ENCODE measurements at places on chromosomes 1 and 21.

GRCh38 chr1:14804626-14805025, 206.1 kb downstream of the KAZN start:
- DNase-seq = no peak

DNA sequence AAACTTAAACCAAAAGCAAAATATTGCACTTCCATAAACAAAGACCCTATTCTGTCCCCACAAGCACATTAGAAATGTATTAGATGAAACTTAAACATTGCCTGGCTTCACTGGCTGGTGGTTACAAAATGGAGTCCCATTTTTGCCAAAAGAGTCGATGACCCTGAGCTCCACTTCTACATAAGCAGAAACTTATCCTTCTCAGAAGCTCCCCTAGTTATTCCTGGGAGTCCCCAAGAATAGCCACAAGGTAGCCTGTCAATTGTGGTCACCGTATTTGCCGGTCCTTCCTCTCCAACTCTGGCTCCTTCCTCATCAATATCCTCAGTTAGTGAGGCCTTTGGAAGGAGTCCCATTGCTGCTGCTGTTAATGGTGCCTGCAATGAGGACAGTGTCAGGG, 37.3 kb downstream of the CDCP2 start:
- no peak for DNase-seq

DNA sequence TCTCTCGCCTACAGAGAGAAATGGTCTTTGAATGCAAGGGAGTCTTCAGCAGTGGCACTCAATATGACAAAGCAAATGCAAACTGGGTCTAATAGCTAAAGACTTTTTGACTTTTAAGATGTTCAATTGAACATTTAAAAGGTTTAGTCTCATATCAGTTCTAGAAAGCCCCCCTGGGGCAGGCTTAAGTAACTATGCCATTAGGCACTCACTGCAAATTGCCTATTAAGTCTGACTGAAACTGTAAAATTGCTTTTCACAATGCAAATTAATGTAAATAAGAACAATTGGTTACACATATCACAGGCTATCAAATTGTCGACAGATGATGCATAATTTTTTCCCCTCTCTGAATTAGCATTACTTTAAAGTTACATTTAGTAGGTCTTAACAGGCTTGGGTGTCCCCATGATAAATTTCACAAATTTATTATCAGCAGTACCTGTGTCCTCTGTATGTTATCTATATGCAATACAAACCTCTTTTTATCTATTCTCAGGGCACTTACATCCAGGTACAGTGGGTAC, 329.1 kb downstream of the LRRIQ3 start:
- no peak for DNase-seq

DNA sequence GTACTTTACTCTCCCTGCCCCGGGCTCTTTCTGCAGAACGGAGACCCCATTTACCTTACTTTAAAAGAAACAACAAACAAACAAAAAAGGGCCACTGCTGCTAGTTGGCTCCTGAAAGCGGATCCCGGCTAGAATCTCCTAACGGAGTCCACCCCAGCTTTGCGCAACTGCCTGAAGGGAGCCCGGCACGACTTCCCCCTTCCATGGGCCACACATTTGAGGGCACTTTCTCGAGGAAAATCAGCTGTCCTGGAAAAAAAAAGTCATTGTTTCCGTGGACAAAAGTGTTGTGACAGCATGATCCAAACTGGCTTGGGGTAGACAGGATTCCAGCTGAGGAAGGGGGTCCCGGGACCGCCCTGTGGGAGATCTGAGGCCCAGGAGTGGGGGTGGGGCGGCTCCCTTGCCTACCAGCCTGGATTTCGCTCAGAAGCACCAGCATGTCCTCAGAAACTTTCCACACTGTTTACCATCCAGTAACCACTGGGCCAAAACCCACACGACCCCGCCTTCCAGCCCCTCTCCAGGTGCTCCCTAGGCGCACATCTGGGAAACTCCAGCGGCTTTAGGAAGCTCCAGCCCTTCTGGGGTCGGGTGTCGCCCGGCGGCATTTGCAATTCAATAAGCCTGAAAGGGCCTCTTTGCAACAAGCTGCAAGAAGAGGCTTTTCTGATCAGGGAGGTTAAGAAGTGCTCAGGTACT, 4.8 kb downstream of the RIPK4 start:
- no peak for DNase-seq

GRCh38 chr1:45488666-45489377, 2.1 kb downstream of the TESK2 start:
- no peak for DNase-seq

GRCh38 chr1:21034725-21035628, 141.7 kb downstream of the EIF4G3 start:
- DNase-seq = no peak

DNA sequence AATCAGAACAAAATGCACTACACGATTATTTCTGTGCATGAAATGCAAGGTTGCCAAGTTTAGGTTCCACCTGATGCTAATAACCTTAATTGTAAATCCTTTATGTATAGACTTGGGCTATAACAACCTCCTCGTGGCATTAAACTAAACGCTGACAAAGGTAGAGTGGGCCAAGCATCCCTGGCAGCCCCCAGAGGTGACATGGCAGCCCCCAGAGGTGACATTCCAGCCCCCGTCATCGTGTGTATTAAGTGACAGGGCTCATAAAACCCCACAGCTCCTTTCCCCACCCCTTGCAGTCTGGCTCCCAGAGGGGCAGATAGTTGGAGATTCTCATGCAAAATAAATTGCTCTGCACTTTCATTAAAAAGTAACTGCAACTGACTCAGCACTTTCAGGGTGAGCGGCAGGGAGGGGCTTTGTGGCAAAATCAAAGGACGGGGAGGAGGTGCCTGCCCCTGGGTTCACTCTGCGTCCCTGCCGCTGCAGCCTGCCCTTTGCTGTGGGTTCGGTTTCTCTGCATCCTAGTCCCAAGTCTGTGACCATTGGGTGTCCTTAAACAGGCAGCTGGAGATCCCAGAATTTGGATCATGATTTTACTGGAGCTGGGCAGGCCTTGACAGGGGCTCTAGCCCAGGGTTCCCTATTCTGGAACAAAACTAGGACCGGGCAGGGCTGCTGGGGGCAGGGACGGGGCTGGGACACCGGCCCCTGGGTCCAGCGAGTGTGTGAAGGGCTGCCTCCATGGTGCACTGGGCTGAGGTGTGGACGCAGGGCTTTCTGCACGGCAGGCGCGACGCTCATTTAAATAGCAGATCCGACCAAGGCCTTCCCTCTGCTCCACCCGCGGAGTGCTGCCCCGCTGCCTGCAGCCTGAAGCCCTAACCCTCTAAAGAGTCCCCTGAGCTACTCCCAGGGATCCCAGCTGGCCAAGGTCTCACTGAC, 234.9 kb upstream of the VAMP3 start:
- DNase-seq = no peak

DNA sequence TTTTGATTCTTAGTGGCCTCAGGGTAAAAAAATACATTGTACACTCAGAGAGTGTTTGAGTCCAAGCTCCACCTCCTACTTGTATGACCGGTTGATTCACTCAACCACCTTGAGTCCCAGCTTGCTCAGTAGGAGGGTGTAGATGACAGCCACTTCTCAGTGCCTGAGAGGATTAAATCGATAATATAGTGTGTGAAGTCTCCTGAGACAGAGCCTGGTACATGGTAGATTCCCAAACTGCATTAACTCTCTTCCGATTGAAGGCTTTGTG, 38.4 kb downstream of the NCMAP start:
- DNase-seq = no peak

DNA sequence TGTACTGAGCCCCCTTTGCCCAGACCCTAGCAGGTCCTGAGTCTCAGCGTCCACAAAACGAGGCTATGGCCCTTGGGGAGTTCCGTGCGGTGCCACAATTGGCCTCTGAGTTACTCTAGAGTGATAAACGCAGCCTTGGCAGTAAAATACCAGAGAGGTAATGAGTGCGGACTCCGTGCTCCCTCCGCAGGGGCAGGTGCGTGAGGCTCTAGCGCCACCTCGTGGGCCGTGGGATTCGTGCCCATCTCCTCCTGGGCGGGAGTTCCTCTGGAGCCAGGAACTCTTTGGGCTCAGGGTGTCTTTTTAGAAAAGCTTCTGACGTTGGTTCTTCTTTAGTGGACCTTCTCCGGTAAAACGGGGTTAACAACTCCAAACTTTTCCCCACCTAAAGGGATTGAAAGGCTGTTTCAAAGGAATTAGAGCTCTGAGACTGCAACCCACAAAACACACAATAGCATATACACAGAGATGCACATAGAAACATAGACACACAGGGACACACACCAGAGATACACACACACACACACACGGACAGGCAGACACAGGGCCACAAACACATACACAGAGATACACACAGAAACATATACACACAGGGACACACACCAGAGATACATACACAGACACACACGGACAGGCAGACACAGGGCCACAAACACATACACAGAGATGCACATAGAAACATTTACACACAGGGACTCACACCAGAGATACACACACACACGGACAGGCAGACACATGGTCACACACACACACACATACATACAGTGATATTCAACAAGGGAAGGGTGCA, 99.4 kb downstream of the KCNJ15 start:
- no peak for DNase-seq

- no peak for DNase-seq
Observed at GRCh38 chr1:14988636-14989035, 164.9 kb upstream of the TMEM51 start.

DNA sequence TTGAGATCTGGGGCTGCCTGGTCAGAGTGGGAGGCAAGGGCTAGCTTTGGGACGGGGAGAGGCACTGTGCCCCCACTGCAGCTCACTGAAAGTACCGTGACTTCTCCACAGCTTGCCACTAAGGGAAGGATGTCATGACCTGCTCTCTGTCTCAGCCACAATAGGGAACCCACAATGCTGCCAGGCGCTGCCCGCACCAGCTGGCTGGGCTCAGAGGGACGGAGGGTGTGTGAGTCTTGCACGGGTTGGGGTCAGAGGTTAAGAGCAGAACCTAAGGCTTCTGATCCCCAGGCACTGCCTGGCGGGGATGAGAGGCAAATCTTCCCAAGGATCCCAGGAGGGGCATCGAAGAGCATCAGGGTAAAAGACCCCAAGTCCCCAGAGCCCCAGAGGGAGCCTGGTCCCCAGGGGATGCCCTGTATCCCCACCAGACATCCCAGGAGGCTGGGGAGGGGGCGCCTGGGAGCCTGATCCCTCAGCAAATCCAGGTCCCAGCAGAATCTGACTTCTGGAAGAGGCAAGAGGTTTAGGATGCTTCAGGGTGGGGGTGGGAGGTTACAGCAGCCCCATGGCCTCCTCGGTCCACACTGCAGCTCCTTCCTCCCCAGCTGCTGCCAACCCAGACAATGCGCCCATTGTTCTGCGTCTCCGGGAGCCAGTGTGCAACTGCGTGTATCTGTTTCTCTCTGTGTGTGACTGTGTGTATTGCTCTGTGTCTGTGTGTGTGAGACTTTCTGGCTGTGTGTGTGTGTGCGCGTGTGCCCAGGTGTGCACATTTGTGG, 2.0 kb upstream of the MARCKSL1 start:
- DNase-seq = no peak

- no peak for DNase-seq
Observed at GRCh38 chr1:203127666-203128430, at the start of gene ADORA1. Gene ADORA1 (plus strand): TSS chr1:203127726. CDS start chr1:203128842, 1,116 bp downstream.

- DNase-seq = no peak
Observed at GRCh38 chr1:42758641-42759040, 8.2 kb downstream of the P3H1 start.

DNA sequence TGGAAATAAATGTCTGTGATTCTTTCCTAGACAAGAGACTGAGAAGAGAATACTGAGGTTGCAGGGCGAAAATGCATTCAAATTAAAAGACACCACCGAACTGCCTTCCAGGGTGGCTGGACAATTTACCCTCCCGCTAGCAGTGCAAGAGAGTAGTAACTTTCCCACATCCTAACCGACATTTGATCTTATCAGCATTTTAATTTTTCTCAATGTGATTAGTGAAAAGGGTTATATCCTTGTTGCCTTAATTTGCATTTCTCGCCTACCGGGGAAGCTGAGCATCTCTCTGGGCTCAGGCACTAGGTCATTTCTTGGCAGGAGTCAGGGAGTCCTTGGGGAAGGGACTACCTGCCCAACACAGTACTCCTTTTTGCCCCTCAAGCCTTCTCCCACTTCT, 2.8 kb downstream of the TNFRSF8 start:
- no peak for DNase-seq

DNA sequence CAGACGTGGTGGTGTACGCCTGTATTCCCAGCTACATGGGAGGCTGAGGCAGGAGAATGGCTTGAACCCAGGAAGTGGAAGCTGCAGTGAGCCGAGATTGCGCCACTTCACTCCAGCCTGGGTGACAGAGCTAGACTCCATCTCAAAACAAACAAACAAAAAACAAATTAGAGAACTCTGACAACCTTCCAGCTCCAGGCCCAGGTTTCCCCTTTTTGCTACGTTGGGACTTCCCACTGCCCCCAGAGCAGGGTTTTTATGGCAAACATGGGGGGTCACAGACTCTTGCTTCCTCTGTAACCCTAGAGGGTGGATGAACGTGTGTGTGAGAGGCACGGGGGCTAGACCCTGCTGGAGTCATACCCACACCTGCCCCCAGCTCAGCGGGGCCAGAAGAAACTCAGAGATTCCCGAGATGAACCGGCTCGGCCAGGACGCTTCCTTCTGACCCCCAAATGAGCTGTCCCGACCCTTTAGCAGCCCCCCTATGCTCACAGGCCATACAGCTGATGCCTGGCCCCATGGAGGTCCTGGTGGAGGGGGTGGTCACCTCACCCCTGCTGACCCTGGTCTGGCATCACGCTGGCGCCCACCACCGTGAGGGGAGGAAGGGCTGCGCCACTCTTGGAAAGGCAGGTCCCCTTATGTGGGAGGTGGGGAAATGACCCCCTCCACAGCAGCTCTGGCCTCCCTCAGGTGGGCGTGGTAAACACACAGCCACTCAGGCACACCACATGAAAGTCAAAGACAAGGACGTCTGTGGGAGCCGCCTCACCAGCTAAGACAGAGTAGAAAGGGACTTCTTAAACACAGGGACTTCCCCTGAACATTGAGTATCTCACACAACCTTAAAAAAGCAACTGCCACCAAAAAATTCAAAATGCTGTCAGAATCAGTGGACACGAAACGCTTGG, 7.1 kb downstream of the GPR157 start:
- no peak for DNase-seq

DNA sequence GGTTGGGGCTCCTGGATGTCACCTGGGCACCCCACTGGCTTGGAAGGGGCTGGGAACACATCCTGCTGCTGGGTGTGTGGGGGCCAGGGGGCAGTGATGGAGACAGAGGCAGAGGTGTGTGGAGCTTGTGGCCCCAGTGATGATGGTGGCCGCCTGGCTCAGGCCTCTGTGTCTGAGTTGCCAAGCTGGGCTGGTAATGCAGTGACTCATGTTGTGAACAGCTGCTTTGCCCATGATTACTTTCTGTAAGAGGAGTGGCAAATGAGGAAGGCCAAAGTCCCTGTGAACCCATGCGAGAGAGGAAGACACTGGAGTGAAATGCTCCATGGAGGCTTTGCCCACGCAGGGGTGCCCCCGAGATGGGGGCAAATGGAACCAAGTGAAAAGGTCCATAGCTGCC, 86.8 kb downstream of the KCNJ6 start:
- DNase-seq = no peak

GRCh38 chr1:234656944-234657654, 47.1 kb upstream of the IRF2BP2 start:
- no peak for DNase-seq

DNA sequence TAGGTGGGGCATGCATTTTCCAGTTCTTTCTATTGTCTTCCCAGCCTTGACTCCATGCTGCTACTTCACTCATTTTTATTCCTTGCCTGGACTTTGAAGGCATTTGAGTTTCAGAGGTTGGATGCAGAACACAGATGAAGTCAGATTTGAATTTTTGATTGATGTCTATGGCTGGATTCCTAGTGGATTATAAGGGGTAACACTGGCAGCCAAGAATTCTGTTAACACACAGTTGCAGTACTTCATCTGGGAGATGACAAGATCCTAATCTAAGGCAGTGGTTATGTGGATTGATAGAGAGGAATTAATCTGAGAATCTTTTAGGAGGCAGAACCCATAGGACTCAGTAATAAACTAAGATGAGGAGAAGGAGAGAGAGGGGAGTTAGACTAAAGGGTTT, 439.0 kb upstream of the USP24 start:
- no peak for DNase-seq
